Smooth muscle cell of the brain vasculature (primary cell): ENCODE measurements at places on chromosomes 12 and 14.

GRCh38 chr12:58814036-58814435 is 106.3 kb downstream of the LRIG3 start:
- no peak for DNase-seq

DNA sequence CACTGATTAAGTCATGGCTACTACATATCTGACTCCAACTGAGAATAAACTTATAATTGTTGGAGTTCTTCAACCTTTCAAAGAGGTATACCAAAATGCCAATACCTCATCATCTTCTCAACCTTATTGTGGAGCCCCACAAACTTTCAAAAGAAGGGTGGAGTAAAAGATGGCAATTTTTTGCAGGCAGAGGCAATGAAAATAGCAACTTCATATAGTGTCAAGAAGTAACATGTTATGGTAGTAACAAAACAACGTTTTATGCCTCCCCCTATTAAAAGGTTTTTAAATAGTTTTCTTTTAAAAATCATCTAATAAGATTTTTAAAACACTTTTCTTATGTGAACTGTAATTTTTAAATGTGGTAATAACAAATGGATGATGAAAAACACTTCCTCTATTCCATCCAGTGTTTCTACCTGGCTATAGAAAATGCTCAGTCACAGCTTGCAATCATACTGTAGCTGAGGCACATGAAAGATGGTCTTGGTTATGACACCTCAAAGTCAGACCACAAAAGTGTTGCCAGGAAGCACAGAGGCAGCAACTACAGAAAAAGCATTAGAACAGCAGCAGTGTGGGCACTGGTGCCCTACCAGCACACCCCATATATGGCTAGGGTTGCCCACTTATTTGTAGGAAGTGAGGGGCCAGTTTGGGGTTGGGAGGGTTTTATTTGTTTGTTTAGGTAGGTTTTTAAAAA is 7.0 kb downstream of the PPP1R12A start:
- no peak for DNase-seq

DNA sequence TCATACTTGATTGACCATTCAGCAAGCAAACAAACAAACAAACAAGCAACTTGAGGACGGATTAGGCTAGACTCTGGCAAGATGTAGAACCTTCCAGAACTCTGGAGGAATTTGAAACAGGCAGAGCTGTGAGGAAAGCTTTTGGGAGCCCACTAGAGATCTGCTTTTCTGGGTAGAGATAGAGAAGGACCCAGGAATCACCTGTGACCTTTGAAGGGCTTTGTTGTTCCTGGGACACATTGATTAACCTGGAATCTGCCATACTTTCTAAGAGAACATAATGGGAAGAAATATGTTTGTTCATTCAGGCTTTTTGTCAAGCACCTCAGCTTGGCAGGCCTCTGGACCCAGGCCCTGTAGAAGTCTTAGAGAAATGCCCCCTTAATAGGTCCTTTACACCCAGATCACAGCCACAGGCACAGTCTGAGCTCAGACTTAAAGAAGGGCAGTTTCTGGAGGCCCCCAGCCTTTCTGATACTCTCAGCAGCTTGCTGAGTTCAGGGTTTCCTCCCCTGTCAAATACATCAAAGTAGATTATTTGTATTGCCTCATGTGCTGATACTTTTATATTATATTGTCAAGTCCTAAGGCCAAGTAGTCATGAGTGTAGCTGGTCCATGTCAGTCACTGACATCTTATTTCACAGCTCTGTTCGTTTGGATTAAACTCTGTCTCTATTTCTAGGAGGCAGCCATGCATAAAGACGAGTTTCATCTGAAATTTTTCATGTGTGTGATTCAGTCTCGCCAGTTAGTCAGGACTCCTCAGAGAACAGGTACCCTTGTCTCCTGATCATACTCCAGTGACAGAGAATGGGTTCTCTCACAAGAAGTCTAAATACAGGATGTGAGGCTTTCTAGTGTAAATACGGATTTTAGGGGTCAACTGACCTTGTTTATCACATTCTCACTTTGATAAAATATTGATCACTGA is 1.1 kb upstream of the SENP1 start:
- no peak for DNase-seq

- DNase-seq: no peak
These were observed 47.1 kb downstream of the FOXN4 start for GRCh38 chr12:109261939-109262338.

GRCh38 chr14:49159081-49159480 is 427.1 kb downstream of the RPS29 start:
- no peak for DNase-seq

- DNase-seq: peak; percentile 41
These were observed 17.2 kb upstream of the ARID4A start for GRCh38 chr14:58280954-58281787.

GRCh38 chr12:56931474-56931978 is 2.7 kb downstream of the SDR9C7 start:
- no peak for DNase-seq

GRCh38 chr12:90244232-90244631 is 535.6 kb upstream of the ATP2B1 start:
- no peak for DNase-seq

DNA sequence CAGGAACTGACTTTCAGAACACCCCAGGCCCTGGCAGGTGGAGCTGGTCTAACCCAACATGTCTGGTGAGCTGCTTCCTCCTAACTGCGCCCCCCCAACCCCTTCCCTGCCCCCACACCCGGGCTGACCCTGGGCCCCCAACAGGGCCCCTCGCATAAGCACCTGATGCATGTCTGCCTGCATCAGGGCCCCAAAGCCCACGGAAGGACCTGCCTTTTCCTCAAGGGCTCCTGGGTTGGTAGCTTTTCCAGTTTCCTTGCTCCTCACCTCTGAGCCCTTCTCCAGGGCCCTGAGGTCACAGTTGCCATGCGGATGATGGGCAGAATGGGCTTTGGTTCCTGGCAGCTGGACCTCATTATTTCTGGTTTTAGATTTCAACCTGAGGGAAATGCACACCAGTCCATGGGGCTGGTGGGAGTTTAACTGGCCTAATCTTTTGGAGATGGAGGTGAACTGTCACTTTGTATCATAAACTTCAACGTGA is 18.5 kb downstream of the TESC start:
- DNase-seq: no peak

DNA sequence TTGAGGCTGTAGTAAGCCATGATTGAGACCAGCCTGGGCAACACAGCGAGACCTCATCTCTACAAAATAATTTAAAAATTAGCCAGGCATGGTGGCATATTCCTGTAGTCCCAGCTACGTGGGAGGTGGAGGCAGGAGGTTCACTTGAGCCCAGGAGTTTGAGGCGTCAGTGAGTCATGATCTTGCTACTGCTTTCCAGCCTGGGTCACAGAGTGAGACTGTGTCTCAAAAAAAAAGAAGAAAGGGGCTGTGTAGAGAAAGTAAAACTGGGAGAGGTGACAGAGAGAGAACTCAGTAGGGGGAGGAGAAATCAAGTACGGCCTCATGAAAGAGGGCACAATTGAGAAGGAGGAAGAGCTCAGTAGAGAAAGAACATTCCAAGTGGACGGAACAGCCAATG is 12.4 kb downstream of the TECPR2 start:
- no peak for DNase-seq

DNA sequence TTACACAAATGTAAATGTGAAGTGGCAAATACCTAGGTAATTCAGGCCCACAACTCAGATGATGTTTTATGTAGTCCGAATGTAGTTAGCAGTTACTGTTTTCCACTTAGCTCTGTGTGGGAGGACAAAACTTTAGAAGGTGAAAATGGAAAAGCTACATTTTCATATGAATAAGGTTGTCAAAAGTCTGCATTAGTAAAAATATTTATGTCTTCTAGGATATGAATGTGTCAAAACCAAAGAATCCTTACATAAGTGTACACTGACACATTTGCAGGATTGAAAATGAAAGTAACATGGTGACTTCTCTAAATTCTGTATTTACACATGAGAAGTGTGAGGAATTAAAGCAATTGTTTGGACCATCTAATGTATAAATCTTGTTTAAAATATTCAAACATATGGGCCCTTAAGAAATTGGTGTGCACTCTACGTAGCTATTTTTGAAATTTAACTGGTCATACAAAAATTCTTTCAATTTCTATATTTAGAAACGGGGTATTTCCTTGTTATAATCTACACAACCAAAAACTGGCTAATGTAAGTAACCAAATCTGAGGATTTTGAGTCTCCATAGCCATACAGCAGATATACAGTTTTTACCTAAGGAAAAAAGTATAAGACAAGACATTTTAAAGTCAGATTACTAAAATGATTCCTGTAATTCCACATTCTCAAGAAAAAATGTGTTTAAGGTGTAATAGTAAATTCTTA is 5.4 kb downstream of the CDKN1B start:
- no peak for DNase-seq

- no peak for DNase-seq
These were observed 28.3 kb downstream of the BRI3BP start for GRCh38 chr12:125021771-125022170.

DNA sequence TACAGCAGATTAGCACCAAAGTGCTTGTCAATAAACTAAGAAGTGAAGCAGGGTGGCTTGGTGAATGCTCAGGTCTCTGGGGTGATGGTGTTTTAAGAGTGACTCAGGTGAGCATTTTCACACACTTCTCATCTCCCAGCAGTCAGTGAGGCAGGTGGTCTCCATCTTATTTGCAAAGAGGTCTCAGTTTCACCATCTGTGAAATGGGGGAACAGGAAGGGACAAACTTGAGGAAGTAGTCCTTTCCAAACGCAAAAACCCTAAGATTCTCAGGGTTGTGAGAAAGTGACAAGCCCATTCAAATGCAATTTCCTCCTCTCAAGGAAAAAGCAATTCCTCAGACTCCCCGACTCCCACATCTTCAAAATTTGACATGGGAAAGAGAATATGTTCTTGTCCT is 54.1 kb downstream of the CMKLR1 start:
- no peak for DNase-seq

- no peak for DNase-seq
These were observed 82.8 kb downstream of the TMTC1 start for GRCh38 chr12:29700761-29701481.

- DNase-seq: no peak
These were observed 35.5 kb upstream of the PRPF39 start for GRCh38 chr14:45048385-45048784.

DNA sequence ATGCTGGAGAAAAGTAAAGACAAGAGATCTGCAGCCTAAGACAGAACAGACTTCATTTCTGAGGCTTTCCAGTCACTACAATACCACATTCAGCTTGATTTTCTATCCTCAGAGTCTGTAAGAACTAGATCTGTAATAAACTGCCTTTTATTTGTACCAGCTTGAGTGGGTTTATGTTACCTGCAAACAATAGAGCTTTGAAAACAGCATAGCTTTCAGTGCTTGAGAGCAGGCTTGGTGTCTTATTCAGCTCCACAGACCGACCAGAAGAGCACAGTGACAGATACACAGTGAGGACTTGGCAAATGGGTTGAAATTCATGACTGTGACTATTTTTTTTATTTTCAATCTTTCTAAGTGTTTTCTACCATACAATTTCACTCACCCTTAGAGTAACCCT is 207.8 kb upstream of the OTX2 start:
- no peak for DNase-seq

DNA sequence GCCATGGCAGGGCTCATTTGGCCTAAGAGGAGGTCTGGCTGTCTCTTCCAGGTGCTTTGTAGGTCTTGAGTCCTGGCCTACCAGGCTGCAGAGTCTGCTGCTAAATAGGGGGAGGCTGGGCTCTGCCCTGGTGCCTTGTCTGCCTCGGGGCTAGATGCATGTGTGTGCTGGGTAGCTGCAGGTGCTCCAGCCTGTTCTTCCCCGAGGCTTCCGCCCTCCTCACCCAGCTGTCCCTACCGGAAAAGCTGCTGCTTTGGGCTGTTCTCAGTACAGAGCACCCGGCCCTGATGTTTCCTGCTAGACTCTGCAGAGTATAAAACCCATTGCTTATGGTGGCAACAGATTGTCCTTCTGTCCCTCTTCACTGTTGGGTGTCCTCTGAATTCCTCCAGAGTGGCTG is 37.7 kb downstream of the RAB35 start:
- no peak for DNase-seq

GRCh38 chr12:11540156-11540555 is 109.3 kb upstream of the ETV6 start:
- DNase-seq: no peak

- no peak for DNase-seq
These were observed 19.9 kb downstream of the SH2B3 start for GRCh38 chr12:111425655-111426054.

GRCh38 chr14:50875359-50876070 is 3.7 kb downstream of the ABHD12B start:
- peak; percentile 73 for DNase-seq

DNA sequence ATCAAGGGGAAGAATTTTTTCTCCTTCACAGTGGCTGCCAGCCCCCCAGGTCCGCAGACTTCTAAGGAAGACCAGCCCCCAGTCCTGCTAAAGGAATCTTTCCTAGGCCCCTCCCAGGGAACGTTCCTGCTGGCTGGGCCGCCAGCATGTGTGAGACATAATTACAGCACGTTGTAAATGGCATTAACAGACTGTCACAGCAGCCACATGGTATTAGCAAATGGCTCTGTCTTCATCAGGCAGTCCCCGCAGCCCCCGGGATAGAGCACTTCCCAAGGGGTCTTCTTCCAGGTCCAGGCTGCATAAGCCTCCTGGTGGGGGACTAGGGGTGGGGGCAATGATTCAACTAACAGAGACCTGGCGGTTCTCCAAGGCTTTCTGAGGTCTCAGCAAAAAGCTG is 34.9 kb upstream of the FAM222A start:
- DNase-seq: no peak
